ENCODE measurements at places on chromosomes 1 and 21.

DNA sequence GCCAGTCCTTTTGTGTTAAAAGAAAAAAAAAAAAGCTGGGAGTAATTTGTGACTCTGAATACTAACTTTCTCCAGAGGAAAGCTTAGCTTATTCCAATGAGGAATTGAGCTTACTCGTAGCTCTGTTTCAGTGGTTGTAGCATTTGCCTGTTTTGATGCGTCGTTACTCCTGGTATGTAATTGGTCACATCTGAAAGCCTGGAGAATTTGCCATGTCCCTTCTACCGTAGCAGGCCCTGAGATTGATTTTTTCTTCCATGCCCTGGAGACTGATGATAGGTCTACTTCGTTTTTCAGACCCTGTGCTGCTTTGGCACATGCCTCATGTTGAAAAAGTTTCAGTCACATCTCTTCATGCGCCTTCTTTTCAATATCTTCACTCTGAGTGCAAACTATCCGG lies 1103.0 kb downstream of the PLA2G4A start:
- DNase-seq, result no peak

DNA sequence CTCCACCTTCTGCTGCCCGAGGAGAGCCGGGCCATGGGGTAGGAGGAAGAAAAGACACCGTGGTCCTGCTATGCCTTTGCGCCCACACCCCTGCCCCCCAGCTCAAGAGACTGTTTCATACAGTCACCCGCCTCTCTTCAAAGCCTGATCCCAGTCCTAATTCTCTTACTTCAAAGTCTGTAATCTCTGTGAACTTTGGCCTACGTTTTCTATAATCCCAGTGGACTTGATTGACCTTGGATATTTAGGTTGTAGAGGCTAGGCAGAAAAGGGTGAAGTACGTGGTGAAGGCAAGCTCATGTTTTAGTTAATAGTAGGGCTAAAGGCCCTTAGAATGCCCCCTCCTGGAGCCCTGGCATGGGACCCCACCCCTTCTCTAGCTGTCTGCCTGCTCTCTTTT lies 28.4 kb downstream of the VPS13D start:
- no peak for DNase-seq

DNA sequence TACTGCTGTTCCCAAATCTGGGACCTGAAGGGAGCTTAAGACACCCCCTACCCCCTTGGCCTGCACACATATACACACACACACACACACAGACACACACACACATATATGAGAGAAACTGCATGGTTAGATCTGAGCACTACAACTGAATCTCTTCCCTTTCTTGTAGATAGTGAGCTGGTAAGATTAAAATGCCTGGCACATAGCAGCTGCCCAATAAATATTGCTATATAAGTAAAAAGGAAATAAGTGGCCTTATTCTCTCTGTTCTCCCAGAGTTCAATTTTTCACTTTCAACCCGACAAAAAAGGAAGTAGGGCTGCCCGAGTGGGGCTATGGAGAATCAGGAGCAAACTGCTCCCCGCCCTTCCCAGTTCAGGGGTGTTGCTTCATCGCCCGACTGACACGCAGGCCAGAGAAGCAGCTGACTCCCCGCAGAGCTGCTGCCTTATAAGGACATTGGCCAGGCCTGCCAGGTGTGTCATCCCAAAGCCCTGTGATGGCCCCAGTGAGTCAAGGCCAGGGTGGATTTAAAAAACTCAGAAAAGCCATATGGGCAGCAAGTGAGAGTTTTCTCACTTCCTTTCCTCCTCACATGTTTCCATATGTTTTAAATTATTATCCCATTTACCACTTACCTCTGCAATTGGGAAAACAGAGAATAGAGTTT lies 106.5 kb upstream of the SLC44A3 start:
- DNase-seq, result no peak

GRCh38 chr1:246624091-246624490 lies 57.8 kb downstream of the CNST start:
- no peak for DNase-seq

GRCh38 chr1:244221991-244222390 lies 170.9 kb downstream of the ZBTB18 start:
- DNase-seq, result no peak

DNA sequence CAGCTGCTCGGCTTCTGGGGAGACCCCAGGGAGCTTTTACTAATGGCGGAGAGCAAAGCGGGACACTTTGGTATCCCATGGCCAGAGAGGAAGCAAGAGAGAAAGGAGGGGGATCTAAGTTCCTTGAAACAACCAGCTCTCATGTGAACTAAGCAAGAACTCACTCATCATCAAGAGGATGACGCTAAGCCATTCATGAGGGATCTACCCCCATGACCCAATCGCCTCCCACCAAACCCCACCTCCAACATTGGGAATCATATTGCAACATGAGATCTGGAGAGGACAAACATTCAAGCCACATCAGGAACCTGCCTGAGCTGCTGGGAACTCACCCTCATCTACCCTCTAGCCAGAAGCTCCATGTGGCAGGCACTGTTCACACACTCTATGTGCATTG lies 372.1 kb upstream of the RUNX1 start:
- no peak for DNase-seq

GRCh38 chr1:53681977-53682685 lies 56.8 kb downstream of the GLIS1 start:
- no peak for DNase-seq

DNA sequence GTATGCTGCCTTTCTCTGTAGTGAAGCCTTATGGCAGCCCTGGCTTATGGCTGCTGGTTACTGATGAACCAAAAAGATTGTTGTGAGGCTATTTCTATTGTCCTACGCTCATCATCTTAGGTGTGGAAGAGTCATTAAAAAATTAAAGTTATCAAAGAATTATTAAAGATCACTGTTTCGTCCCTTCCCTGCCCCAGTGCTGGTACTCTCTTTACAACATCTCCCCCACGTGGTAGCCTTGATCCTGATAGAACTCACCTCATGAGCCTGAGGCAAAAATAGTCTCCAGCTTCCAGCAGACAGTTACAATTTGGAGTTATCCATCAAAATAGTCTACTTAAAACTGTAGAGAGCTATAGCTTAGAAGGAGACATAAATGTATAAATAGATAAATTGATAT lies 201.5 kb downstream of the S1PR1 start:
- DNase-seq, result no peak

DNA sequence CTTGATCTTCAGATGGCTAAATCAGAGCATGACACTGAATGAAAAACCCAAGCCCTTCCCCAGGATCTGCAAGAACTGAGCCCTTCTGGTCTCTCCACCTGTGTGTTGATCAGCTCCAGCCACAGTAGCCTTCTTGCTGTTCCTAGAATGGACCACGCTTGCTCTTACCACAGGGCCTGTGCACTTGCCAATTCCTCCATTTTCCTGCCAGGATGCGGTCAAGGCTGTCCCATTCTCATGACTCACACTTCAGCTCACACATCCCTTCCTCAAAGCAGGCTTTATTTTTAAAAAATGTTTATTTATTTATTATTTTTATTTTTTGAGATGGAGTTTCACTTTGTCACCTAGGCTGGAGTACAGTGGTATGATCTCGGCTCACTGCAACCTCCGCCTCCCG lies 43.6 kb upstream of the GRHL3 start:
- no peak for DNase-seq

DNA sequence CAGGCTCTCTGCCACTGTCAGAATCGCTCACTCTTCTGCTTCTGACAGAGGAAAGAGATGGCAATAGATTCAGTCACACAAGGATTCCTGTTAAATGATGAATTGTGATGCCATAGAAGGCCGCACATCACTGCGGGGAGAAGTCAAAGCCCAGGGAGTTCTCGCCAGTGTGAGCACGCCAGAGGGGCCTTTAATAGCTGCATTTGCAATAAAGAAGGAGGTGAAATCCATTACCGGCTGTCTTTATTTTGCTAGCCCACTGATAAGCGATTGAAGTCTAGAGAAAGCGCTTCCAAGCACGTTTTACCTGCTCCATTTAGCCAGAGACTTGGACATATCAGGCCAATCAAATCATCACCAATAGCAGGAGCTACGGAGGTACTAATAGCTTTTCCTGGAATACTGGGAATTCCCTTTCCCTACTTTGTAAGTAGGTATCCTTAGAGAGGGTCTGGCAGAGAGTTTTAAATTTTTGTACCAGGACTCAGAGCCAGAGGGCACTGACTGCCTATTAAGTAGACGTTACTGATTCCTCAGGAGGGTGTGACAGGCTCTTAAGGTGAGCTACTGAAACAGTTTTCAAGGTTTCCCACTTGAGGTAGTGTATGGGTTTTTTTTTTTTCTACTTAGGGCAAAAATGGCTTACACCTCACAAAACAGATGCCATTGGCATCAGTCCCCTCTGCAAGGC lies 10.2 kb upstream of the TARBP1 start:
- no peak for DNase-seq

- DNase-seq, result no peak
Measured at GRCh38 chr1:32892368-32893197, 6.3 kb downstream of the HPCA start.

GRCh38 chr1:154884869-154885701 lies 15.0 kb upstream of the KCNN3 start:
- DNase-seq, result no peak

- DNase-seq, result no peak
Measured at GRCh38 chr1:61865646-61866220, 123.5 kb downstream of the PATJ start.

- no peak for DNase-seq
Measured at GRCh38 chr1:111643696-111644095, 24.1 kb downstream of the RAP1A start.

- DNase-seq, result no peak
Measured at GRCh38 chr1:81296601-81297000, 504.1 kb upstream of the ADGRL2 start.

DNA sequence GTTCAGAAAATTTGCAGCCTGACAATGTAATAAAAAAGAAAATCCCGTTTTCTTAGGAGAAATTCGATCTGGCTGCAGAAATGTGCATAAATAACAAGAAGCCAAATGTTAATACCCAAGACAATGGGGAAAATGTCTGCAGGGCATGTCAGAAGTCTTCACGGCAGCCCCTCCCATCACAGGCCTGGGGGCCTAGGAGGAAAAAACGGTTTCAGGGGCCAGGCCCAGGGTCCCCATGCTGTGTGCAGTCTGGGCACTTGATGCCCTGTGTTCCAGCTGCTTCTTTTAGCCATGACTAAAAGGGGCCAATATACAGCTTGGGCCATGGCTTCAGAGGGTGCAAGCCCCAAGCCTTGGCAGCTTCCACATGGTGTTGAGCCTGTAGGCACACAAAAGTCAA lies 6.5 kb upstream of the PRDX6 start:
- DNase-seq, result no peak

DNA sequence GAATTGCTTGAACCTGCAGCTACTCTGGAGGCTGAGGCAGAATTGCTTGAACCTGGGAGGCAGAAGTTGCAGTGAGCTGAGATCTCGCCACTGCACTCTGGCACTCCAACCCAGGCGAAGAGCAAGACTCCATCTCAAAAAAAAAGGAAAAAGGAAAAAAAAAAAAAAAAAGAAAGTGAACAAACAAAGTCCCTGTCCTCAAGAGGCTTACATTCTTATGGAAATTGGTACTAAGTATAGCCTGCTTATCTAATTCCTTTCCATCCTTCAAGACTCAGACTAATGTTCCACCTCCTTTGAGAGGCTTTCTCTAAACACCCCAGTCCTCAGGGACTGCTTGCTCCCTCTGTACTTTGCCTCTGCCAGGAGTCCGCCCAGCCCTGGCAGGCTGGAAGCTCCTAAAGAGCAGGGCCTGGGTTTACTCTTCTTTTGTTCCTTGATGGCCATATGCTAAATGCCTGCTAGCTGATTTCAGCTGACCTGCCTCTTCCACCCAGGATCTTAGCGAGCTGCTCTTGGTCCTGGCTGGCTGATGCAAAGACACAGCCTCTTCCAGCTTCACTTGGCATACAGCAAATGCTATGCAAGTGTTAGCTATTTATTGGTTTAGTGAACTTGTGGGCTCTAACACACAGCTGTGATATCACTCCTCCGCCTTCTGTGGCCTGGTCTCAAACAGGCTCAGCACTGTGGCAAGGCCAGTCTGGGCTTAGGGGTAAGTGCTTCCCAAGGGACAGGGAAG lies 9.8 kb downstream of the SLC9A1 start:
- DNase-seq, result no peak

DNA sequence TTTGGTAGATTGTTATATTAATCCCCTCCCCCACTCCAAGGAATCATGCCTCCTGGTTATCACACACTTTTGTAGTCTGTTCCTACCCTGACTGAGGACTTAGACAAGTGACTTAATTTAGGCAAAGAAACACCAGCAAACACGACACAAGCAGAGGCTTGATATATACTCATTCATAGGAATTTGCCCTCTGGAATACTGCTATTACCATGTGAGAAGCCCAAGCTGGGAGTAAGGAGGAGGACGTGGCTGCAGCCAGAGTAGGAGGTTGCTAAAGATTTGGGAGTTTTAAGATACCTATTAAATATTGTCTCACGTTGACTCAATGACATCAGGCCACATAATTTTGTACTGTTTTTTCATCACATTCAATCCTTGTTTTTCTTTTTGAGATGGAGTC lies 100.2 kb downstream of the LRRC53 start:
- no peak for DNase-seq

DNA sequence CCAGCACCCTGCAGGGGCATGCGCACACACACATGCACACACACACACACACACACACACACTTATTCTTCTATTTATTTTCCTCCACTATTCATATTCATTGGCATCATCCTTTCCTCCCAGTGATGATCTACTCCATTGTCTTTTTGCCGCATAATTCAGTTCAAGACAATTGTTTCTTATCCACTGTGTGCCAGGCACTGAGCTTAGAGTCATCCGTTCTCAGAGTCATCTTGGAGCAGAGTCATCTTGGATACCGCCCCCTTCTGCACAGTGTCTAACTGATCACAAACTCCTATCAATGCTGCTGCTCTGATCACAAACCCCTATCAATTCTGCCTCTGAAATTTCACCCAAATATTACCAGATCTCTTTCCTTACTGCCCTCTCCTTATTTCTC lies 102.8 kb upstream of the PROX1 start:
- no peak for DNase-seq

- DNase-seq, result no peak
Measured at GRCh38 chr1:23624440-23624839, 65.1 kb upstream of the ID3 start.

DNA sequence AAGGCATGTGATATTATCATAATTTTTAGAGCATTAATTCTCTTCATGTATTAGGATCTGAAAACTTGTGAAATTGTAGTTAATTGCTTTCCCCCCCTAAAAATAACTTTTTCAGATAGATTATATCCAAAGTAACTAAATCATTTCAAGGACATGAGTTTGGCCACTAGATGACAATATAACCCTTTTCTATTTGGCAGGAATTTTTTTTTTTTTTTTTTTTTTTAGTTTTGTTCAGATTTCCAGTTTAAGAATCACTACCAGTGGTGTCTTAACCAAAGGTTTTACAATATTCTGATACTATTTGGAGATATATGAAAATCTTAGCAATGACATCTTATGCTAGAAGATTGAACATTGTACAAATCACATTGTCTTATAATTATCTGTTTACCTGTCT lies 370.8 kb downstream of the AMY1C start:
- DNase-seq, result no peak

DNA sequence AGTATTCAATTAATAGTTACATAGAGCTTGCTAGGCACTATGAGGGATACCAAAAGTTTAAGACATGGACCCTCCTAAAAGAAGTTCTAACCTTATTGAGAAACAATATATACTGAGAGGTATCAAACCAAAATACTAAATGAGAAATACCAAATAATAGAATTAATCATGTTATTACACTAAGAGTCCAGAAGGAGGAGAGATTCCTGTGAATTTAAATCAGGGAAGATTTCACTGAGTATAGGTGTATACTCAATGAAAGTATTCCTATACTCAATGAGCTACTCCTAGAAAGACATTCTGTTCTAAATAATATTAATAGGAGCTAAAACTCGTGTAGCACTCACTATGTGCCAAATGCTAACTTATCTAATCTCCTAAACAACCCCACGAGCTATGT lies 9.4 kb downstream of the CR1L start:
- no peak for DNase-seq

Data from NCI-H1436 treated with DMSO at 0.1 percent for 48 hours (cell line).